ENCODE measurements at places on chromosomes 7 and 10.
A peak's percentile ranks its signal among the peaks of the same experiment; 100 is the strongest.

GRCh38 chr10:97736403-97736901, 476 bp upstream of the ZFYVE27 start:
- no peak for DNase-seq

- DNase-seq, result peak; percentile 8
Measured at GRCh38 chr7:51160990-51161615, 155.5 kb downstream of the COBL start.

DNA sequence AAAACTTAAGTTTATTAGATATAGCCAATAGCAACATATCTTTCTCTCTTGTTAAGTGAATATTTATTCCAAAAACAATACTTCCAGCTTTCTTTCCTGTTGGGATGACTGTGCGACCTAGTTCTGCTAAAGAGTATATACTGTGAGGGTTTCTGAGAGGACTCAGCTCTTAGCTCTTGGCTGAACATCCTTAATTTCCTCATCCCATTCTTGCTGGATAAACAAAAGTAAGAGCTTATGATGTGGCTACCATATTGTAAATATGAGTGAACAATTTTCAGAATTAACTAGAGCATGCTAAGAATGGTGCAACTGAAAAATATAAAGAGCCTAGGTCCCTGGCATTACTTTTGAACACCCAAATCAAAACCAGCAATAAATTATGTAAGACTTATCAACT, 279.5 kb upstream of the GNAI1 start:
- no peak for DNase-seq

DNA sequence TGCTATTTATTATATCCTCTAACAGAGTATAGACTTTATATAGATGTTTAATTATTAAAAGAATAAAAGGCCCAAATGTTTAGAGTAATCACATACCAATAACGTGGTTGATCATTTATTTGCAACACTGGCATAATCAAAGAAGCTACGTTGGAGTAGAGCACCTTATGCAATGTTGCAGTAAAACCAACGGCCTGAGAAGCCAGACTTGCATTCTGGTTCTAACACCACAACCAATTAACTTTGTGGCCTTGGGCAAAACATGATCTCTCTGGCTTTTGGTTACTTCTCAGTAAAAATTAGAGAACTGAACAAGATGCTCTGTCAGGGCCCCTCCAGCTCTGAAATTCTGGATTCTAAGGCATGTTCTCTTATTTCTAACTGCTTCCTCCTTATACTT, 476.2 kb downstream of the GRM8 start:
- no peak for DNase-seq

DNA sequence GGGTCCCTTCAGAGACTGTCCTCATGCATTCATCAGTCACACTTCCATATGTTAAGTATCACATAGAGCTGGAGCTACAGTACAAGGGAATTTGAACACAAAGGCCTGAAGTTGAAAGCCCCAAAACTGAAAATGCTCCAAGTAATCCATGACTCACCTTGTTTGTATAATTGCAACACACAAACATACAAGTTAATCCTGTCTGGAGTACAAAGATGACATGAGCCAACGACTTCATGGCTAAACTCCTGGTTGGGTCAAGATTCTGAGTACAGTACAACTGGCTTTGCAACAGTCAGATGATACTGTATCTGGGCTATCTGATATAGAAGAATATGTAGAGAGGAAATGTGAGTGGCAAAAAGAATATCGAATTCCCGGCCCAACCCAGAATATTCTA, 73.1 kb upstream of the AASS start:
- DNase-seq, result no peak

DNA sequence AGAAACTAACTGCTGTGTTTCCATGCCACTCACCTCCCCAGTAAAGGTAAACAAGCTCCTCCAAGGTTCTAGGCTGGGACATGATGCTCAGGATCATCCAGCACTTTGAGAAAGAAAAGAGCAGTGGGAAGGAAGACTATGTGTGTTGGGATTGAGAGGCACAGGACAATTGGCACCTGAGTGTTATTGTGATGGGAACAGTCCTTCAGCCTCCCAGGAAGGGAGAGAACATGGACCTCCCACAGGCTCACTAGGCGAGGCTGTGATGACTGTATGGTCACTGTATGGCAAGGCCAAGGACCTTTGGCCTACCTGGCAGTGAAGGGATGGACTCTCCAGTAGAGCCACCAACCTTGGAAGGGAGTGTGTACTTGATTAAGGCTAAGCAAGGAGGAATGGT, 123.2 kb upstream of the UNC5B start:
- no peak for DNase-seq

DNA sequence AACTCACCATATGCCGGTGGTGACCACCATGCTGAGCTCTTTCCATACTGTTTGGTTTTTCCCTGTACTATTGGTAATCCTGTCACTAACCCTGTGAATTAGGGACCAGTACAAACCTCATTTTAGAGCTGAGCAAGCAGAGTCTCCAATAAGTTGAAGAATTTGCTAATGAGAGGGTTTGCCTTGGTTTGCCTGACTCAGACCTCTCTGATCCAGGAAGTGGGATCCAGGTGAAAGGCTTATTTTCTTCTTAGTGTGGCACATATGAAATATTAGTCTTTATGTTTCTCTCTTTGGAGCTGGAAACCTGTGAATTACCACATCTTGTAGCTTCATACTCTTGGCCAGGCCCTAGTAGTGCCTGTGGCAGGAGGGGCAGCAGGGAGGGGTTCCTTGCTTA, 114.1 kb upstream of the IGFBP3 start:
- DNase-seq, result no peak

DNA sequence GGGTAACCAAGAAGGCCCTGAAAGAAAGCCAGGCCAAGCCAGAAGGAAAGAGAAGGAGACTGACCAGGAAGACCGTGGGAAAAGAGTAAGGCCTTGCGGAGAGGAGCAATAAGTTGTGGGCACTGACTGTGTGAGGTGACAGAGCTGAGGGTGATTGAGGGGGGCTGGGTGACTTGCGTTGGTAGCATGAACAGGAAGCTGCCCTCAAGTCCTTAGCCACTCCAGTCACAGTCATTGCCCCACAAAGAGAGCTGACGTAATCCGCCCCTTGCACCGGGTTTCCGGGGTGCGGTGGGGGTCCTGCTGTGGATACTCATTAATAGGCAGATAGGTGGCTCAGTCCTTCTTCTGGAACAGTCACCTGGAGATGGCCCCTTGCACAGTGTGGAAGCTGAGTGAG, 16.1 kb upstream of the DMBT1 start:
- no peak for DNase-seq

DNA sequence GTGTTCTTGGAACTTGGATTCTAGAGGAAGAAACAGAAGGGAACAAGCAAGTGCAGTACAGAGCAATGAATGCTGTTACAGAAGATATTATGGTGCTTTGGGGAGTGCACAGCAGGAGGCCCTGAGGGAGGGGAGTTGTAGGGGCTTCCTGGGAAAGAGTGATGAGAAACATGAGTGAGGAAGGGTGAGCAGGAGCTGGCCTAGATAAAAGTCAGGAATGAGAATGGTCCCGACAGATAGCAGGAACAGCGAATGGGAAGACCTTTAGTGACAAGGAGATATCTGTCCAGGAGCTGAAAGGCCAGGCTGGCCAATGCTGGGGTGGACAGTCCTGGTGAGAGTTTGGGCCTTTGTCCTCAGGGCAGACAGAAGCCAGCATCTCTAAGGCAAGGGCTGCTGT, 20.6 kb upstream of the CCNJ start:
- DNase-seq, result no peak

DNA sequence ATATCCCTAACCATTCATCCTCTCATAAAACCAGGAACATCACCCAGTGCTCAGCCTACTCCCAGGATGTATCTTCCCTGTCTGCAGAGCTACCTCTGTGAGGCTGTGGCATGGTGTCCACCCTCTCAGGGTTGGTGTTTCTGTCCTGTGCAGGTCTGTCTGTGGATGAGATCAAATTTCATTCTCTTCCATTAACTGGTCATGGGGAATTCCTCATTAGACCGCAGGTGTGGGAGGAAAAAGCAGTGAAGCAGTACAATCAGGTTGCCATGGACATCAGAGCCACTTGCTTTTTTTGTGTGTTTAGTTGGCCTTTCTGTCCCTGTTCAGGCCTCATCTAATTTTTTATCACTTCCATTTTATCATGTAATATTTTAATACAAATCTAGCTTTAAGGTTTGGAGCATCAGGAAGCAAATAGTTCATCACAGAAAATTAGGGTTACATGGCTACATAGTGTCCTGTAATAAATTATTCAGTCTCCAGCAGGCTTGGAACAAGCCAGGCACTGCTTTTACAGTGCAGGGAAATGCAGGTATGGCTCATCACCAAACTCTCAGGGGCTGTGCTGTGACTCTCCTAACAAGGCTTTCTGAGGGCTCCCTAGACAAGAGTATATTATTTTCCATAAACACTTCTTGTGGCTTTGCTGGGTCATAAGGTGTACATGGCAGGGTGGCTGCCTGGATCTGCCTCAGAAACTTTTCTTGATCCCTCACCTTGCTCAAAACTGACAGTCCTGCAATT, 594.9 kb upstream of the IGFBP3 start:
- DNase-seq, result no peak

DNA sequence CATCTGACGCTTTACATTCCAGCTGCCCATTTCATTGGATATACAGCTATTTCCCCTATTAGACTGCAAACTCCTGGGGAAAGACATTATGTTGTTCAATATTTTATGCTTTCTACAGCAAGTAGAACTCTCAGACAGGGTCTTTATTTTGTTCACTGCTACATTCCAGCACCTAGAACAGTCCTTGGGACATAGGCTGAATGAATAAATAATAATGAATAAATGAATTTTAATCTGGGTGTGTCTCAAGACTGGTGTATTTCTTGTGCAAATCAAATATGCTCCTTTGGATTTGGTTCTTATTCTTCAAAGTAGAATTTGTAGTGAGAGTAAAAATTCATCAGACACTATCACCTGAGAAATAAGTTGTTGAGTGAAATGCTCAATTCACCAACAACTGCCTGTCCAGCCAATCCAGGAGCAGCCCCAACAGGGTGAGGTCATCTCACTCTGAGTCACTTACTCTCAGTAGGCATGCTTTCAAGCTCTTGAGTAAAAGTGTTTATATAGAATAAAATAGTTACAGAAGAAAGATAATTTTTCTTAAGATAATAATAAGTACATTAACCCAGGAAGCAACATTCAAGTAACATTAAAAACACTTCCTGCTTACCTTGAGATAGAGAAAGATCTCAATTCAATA, 287.5 kb upstream of the NPVF start:
- DNase-seq, result no peak

- DNase-seq, result no peak
Measured at GRCh38 chr7:25395976-25396375, 167.7 kb upstream of the NPVF start.

DNA sequence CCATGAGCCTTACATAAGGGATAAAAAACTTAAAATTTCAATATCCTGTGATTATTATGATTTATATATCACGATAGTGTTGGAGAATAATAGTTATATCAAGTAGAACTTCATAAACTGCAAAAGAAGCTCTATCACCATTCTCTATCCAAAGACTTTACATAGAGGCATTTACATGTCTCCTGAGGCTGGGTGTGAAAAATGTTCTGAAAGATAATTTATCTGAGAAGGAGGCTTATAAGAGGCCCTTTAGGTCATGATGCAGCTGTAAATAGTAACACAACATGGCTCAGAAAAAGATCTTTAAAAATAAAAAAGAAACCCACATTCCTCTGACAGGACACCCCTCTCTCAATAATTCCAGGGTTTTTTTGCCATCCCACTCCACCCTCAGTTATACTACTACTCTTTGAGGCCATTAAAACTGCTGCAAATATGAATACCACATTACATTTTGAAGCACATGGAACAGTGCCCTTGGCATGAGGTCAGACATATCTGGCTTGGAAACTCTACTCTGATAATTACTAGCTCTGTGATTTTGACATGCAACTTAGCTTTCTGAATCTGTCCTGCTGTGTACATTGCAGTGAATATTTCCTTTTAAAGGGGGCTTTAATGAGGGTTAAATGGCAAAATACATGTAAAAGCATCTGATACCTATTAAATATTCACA, 55.5 kb downstream of the SLC16A12 start:
- no peak for DNase-seq

- no peak for DNase-seq
Measured at GRCh38 chr7:8258734-8259133, 3.2 kb downstream of the ICA1 start.

DNA sequence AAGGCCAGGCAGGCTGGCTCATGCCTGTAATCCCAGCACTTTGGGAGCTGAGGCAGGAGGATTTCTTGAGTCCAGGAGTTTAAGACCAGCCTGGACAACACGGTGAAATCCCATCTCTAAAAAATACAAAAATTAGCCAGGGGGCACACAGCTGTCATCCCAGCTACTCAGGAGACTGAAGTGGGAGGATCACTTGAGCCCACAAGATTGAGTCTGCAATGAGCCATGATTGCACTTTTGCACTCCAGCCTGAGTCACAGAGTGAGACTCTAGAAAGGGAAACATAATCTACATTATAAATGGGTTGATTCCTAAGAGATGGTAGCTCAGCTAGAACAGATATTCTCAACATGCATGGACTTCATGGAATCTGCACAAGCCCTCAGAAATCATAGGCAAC, 6.3 kb upstream of the LIPF start:
- DNase-seq, result no peak

- DNase-seq, result no peak
Measured at GRCh38 chr10:17958049-17958448, 6.3 kb downstream of the SLC39A12 start.

- DNase-seq, result no peak
Measured at GRCh38 chr10:54125098-54125747, 675.8 kb downstream of the PCDH15 start.

DNA sequence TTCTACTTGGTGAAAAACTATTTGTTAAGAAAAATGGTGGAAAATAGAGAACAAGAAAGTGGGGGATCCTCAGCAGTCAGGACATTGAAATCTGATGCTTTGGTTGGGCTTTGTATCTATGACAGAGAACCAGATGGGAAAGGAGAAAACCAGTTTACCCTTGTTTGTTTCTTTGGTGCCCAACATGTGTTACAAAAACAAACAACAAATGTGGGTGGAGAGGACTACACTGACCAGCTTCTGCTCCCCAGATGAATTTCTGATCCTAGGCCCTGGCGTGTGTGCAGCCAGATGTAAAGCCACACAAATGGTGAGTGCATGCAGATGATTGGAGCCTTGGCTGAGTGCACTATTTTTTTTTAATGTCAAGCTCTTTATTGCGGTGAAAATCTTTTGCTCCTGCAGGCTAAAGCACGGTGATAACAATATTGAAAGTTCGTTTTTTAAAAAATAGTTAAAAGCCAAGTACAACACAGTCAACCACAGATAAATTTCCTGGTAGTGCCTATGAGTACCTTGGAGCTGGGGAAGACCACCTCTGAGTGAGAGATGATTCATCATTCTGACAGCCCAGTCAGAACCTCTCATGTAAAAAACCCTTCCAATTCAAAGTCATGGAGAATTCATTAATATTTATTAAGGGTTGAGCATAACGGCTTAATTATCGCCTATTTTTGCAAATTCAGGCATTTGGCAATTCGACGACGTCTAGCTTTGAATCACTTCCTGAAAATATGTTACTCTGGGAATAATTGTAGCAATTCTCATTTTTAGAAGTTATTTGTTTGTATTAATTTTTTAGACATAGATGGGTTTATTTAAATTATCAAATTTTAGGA, 163.7 kb downstream of the AGMO start:
- DNase-seq, result no peak

- DNase-seq, result no peak
Measured at GRCh38 chr7:41698114-41698513, 4.8 kb downstream of the INHBA start.

- DNase-seq, result no peak
Measured at GRCh38 chr10:20105236-20105635, 289.0 kb downstream of the PLXDC2 start.

Data from stimulated activated CD4-positive, alpha-beta T cell treated with anti-CD3 and anti-CD28 coated beads, Interleukin-15, amount 100 ng/mL, for 1 hour (primary cell).